AG08396 (cell line): ENCODE measurements at places on chromosomes 13 and 19.

DNA sequence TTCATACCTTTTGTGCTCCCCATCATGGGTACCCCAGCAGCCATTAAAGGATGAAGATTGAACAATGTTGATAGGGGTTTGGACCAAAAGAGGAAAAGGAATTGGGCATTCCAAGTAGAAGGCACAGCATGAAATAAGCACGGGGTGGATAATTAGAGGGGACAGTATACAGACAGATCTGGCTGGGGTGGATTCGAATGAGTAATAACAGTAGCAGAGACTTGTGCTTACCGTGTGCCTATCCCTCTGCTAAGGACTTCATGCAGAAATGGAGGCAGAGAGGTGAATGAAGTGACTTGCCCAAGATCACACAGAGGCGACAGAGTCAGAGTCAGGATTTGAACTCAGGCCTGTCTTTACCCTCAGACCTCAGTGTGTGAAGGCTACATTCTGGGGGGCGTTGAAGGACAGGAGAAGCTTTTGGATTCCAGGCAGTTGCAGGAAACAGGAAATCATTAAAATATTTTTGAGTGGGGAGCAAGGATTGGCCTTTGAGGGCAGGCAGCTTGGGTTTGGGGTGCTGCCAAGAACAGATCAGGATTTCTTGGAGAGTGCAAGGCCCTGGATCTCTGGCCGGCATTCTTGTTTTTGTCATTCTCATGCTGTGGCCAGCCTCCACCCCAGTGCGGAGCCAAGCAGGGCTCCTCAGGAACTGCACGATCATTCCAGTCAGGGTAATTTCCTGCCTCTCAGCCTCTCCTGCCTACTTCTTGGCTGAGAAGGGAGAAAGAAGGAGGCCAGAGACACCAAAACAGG is 18.7 kb downstream of the PAF1 start:
- DNase-seq = peak; percentile 92

DNA sequence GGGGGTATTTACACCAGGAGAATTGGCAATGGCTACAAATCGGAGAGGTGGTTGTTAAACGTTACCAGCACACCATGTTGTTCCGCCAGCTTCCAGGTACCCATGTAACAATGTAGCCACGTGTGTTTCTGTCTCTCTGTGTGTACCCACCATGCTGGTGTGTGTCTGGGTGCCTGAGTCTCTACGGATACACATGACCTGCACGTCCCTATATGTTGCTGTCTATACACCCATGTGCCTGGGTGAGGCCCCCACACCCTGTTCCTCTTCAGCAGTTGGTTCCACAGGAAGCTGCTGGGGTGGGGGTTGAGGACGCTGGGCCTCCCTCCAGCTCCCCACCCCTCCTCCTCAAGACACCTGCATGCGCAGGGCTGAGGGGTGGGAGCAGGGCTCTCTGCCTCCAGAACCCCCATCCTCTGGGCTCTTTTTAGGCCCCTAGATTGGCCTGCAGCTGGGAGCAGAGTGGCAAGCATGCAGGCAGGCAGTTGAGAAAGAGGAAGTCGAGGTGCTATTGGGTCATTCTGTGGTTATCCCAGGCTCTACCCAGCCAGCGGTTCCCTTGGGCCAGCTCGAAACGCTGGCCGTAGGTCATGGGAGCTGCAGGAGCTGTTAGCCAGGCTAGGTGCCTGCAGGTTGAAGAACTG is at the start of gene ARHGEF18:
Gene ARHGEF18, plus strand, starts transcription at position 351 of the 644 bp plus-strand sequence. CDS start 13,954 bp downstream, outside the sequence.
- no peak for DNase-seq

GRCh38 chr13:43273362-43273761 is 250.0 kb downstream of the DNAJC15 start:
- DNase-seq = no peak

DNA sequence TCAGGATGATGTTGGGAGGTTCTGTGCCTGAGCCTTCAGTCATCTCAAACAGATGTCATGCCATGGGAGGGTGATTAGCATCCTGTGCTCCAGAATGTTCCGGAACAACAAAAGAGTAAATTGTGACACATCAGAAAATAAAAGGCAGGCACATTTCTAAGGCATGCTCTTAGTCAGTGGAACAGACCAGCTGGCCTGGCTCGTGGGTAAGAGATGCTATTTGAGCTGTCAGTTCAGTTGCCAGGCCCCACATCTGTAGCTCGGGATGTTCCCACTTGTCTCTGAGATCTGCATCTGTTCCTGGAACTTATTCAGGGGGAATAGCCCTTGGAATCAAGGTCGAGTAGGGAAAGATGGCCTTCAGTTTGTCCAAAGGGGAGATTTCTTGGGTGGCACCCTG is 26.0 kb downstream of the OLFM4 start:
- no peak for DNase-seq

DNA sequence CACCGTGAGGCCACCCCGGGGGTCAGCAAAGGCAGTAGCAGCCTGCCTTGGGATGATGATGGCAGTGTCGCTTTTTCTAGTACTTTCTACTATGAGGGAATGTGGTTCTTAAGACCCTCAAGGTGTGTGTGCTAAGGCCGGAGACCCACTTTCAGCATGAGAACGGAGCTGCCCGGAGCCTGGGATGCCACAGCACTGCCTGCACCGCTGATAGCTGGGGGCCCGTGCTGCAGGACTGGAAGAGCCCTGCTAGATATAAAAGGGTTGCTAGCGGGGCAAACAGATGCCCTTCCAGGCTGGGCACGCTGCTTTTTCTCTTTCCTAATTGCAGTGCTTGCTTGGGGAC is 14.5 kb downstream of the PLIN4 start:
- DNase-seq = no peak

- DNase-seq = peak; percentile 11
Measured at GRCh38 chr13:59914556-59914955, 249.2 kb downstream of the DIAPH3 start.

DNA sequence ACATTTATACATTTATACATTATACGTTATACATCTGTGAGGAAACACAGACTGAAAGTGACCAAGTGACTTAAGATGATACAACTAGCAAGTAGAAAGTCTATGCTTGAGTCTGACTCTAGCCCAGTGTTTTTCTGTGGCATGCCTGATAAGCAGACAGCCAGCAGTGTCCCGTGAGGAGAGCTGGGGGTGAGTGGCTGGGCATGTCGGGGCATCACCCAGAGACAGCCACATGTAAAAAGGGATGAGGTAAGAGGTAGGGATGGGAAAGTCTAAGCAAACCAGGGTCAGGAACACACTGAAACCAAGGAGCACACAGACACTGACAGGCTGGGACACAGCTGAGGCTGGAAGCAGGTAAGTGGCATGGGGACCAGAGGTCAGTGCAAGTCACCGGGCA is 333.2 kb downstream of the FOXO1 start:
- DNase-seq = no peak

DNA sequence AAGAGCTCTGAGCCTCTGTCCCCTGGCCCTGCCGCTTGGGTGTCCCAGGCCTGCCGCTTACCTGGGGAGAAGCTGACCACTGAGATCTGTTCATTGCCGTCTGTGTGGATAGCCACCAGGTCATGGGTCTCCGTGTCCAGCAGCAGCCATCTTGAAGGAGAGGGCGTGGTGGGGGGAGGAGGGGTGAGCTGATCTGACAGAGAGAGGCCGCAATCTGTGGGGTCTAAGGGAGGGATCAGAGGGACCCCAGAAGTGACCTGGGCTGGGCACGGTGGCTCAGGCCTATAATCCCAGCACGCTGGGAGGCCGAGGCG is 14.6 kb upstream of the GPR4 start:
- DNase-seq = no peak
